ENCODE measurements at places on chromosomes 2 and 18. TPM values are rescaled to one million over a fixed set of nuclear protein-coding genes. Genes with fewer than 3 reads are reported as not detected.

The ZNF397 gene
- 39.6 TPM for total RNA-seq

The USP14 gene
- 72.4 TPM for total RNA-seq

The CRYGA gene
- not detected for total RNA-seq

The FMNL2 gene
- total RNA-seq = 45.5 TPM

The CNDP1 gene
- 0.11 TPM for total RNA-seq

The EPHA4 gene
- 11.0 TPM for total RNA-seq

The ERMN gene
- total RNA-seq = 0.59 TPM

The ARHGEF4 gene
- total RNA-seq = 18.1 TPM

The PLCL1 gene
- 0.11 TPM for total RNA-seq

The DYSF gene
- total RNA-seq = 14.8 TPM

The PCGF1 gene
- 15.4 TPM for total RNA-seq

The TRABD2A gene
- 7.5 TPM for total RNA-seq

The APLF gene
- total RNA-seq = 3.9 TPM

The TUBA3E gene
- total RNA-seq = 0.18 TPM

The LONRF2 gene
- 0.33 TPM for total RNA-seq

The SOX11 gene
- 24.8 TPM for total RNA-seq

The ATOH8 gene
- total RNA-seq = 0.81 TPM

The FAM98A gene
- total RNA-seq = 91.1 TPM

The SLC5A7 gene
- total RNA-seq = not detected

The NABP1 gene
- total RNA-seq = 5.8 TPM

The PTPN18 gene
- 21.8 TPM for total RNA-seq

The BCL11A gene
- total RNA-seq = 45.0 TPM

The COLEC12 gene
- total RNA-seq = 0.39 TPM

The CDH20 gene
- 0.16 TPM for total RNA-seq

The SMCHD1 gene
- 30.9 TPM for total RNA-seq

The EVX2 gene
- total RNA-seq = not detected

The CCDC178 gene
- not detected for total RNA-seq

The RAB6D gene
- 0.14 TPM for total RNA-seq

The NTSR2 gene
- total RNA-seq = not detected

The FLACC1 gene
- 0.17 TPM for total RNA-seq

The ANKRD30B gene
- total RNA-seq = not detected

The TMEM214 gene
- total RNA-seq = 57.1 TPM

The NXPH2 gene
- total RNA-seq = 0.92 TPM

The SERPINB4 gene
- 0.53 TPM for total RNA-seq

The CD207 gene
- total RNA-seq = not detected

The ASB18 gene
- total RNA-seq = not detected

The SERPINB12 gene
- total RNA-seq = not detected

The IAH1 gene
- 16.5 TPM for total RNA-seq

The MGAT4A gene
- total RNA-seq = 6.7 TPM

The HOXD10 gene
- not detected for total RNA-seq

The UGT1A6 gene
- total RNA-seq = not detected

The ICOS gene
- 0.07 TPM for total RNA-seq

The TEX261 gene
- total RNA-seq = 15.2 TPM

The HS1BP3 gene
- total RNA-seq = 19.8 TPM

The ZDBF2 gene
- 16.1 TPM for total RNA-seq

The CFAP65 gene
- 0.48 TPM for total RNA-seq

The NR4A2 gene
- total RNA-seq = 0.66 TPM

The LTBP1 gene
- total RNA-seq = 33.8 TPM

The ABCG8 gene
- total RNA-seq = 0.25 TPM

The ANKRD44 gene
- total RNA-seq = 0.71 TPM

The FANCL gene
- 38.8 TPM for total RNA-seq

The MEIS1 gene
- total RNA-seq = 0.48 TPM

The PRSS56 gene
- total RNA-seq = not detected

The ATP5MC3 gene
- total RNA-seq = 341 TPM

The SLC38A11 gene
- total RNA-seq = not detected

The GREB1 gene
- total RNA-seq = 31.9 TPM

The MSGN1 gene
- total RNA-seq = not detected

The TRPM8 gene
- total RNA-seq = not detected

All from WTC11 (cell line).